Stimulated activated CD8-positive, alpha-beta memory T cell treated with anti-CD3 and anti-CD28 coated beads, Interleukin-2, amount 100 ng/mL, for 1 hour (primary cell): ENCODE measurements at places on chromosomes 2 and 18.
A peak's percentile ranks its signal among the peaks of the same experiment; 100 is the strongest.

- DNase-seq: no peak
Observed at GRCh38 chr2:175097297-175097696, 70.7 kb downstream of the ATF2 start.

GRCh38 chr2:220785178-220785577, 786.9 kb downstream of the EPHA4 start:
- no peak for DNase-seq

DNA sequence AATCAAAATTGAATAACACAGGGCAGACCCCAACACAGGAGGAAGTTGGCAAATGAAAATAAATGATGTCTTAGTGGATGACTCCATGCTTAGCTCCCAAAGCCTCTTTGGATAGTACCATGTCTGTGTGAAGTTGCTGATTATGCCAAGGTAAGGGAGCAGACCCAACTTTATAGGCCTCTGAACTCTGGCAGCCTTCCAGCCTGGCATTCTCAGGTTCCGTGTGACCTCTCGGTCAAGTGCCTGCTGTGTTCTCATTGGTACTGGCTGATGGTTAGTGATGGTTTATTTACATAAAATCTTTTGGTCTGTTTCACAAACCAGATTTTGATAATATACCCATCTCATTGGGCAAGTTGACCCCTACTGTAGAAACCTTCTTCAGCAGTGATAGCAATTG, 112.2 kb upstream of the TTC39C start:
- DNase-seq: no peak

- DNase-seq: no peak
Observed at GRCh38 chr2:54818226-54818625, 94.8 kb downstream of the EML6 start.

DNA sequence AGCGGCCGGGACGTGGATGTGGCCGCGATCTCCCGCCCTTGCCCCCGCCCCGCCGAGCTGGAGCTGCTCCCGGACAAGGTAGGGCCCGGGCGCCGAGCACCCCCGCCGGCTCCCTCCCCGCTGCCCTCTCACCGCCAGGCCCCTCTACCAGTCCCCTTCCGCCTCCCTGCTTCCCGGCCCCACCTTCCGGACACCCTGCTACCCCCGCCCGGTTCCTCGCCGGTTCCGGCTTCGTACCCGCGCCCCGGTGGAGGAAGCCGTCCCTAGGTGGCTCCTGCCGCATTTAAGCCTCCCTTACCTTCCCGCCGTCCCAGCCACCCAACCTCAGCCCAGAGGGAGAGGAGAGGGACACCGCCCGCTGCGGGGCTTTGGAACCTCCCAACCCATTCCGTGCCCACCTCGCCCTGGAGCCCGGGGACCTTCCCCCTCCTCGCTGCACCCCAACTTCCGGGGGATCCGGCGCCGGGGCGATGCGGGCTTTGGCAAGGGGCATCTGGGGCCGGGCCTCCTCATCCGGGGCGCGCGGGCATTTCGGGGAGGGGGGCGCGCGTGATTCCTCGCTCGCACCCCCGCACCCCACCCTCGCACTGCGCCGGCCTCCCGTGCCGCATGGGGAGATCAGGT, 475 bp downstream of the B3GNT2 start:
- peak; percentile 30 for DNase-seq

- DNase-seq: no peak
Observed at GRCh38 chr2:86358957-86359356, 21.5 kb upstream of the REEP1 start.

- DNase-seq: peak; percentile 3
Observed at GRCh38 chr2:110748489-110748867, 16.1 kb downstream of the ACOXL start.

DNA sequence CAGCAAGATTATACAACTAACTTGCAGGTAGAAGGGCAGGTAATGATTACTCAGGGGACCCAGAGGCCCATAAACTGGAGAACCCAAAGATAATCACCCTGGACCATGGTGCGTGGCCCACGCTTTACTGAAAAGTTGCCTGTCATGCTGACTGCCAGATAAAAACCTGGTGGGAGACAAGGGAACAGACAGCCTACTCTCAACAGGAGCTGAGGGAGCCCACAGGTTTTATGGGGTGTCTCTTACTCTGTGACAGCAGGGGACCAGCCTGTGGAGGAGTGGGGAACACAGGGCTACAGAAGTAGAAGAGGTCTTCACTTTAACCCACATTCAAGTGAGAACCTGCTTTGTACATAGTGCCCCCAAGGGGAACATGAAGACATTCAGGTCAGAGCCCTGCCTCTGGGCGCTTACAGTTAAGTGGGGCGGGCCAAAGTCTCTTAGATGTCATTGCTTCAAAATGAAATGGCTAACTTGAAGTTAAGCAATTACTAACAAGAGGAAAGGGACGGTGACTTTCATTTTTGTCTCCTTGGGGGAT, 60.4 kb downstream of the DHRS9 start:
- DNase-seq: no peak

DNA sequence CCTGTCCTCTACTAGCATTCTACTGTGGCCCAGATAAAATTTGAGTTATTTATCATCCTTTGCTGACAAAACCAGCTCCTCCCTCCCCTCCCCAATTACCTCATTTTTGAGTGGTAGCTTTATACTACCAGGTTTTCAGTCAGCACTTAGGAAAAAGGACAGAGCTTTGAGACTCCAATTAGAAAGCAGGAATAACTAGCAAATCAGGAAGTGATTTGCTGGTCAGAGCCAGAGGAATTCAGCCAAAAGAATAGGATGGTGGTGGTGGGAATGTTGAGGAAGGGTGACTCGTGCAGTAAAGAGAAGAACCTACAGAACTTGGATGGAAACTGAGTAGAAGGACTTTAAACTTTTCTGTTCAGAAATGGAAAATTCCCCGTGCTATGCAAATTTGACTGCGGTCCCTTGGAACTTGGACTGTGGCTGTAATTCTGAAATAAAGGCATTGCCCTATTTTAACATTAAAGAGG, 3.7 kb downstream of the MYL12B start:
- no peak for DNase-seq

DNA sequence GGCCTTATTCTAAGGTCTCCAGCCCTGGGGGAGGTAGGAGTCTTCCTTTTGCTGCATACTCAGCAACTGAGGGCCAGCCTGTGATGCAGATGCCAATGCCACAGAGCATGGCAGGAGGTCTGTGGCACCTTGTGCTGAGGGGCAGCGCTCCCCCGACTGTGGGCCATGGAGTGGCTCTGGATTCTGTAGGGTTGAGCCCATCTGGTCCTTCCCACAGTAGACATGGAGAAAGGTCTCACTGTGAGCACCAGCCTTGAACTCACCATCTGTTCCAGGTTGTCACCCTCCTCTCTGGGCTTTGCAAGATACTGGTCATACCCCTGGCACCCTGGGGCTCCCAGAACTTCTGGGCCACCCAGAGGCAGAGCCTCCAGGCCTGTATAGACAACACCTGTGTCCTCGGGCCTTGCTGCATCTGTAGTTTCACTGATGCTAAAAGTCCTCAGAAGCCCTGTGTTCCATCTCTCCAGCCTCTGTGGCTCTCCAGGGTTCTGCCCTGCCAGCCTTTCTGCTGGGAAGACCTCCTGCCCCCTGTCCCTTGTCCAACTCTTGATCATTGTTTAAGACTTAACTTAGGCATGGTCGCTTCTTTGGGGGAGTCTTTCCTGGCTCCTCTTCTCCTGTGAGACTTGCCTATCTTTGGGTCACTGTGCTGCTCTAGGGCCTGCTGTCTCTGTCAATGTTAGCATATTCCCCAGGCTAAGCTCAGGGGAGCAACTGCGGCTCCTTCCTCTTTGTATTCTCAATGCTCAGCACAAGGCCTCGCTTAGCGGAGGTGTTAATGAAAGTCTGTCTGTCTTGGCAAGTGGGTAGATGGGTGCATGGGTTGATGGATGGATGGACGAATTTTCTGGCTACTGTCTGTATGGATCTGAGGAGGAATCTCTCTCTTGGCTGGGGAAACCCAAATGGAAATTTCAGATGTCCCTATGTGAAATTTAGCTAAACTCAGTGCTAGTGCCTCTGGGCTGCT, 160.9 kb downstream of the DYSF start:
- no peak for DNase-seq

GRCh38 chr2:44358503-44358902, 2.8 kb downstream of the PREPL start:
- no peak for DNase-seq

- DNase-seq: no peak
Observed at GRCh38 chr18:51988277-51988676, 351.7 kb upstream of the DCC start.

DNA sequence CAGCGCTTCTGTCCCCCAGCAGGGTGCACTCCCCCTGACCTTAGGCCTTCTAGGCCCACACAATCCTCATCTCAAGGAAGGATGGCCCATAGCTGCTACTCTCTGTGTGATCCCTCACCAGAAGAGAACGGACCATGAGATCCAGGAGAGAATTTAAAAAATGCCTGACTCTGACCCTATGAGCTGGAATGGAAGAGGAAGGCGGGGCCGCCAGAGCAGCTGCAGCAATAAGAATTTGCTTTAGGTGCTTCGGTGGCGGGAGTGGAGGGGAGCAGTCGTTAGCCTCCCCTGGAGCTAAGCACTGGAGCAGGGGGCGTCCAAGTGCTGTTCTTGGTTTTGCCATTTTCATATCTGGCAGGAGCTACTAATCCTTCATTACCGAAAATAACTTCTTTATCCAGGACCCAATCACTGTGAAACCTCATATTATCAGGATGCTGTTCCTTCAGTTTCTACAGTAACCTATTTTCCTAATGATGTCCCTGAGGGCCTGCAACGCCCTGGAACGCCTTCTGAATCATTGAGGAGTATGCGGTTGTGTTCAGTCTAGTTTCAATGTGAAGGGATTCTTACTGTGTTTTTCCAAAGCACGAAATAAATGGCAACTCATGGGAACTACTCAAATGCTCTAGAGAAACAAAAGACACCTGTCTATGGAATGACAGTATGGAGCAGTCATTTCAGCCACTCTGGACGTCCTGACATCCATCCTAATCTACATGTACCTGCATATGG, 105.1 kb upstream of the SIX2 start:
- DNase-seq: no peak

DNA sequence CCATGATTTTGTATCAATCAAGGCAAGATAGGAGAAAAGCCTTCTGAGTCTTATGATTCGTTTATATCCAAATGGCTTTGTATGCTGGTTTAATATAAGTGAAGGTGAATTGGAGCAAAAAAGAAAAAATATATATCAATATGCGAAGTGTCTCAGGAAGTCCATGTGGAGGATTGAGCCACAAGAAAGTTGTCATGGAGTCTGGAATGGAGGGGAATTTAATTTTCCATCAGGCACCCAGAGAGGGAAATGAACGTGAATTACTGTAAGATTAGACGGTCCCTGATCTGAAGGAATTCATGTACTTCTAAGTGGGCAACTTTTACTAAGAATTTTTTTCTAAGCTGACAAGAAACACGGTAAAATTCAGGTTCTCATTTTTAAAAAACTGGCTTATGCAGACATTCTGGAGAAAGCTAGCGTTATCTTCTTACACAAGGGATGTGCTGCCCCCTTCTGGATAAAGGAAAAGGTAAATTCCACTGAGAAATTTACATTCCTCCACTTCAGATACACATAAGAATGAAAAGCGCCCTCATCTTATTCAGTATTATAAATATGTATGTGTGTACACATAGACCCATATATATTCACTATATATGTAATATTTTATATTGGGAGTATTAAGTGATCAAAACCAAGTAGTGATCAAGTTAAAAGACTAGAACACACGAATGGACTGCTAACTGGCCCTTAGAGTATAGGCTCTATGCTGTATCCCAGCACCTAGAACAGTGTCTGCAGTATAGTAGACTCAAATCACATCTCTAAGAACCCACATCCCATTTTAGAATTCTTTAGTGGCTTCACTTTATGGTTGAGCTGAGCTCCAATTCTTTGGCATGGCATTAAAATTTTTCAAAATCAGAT, 289.0 kb upstream of the TFPI start:
- DNase-seq: no peak

- DNase-seq: peak; percentile 4
Observed at GRCh38 chr2:64988420-64989125, 626 bp upstream of the SLC1A4 start.

DNA sequence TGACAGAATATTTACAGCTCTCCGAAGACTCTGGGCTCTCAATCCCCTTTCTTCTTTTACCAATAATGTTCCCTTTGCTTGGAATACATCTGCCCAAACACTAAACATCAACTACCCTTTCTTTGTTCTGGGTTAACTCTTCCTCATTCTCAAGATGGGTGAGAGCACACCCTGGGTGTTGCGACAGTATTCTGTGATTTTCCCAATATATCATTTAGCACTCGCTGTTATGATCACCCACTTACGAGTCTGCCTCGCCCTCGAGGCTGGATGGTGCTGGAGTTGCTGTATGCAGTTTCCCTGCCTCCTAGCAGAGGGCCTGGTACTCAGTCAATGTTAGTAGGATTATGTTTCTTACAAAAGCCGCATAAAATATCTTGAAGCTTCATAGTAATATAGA, 93.2 kb downstream of the SOCS6 start:
- DNase-seq: no peak

DNA sequence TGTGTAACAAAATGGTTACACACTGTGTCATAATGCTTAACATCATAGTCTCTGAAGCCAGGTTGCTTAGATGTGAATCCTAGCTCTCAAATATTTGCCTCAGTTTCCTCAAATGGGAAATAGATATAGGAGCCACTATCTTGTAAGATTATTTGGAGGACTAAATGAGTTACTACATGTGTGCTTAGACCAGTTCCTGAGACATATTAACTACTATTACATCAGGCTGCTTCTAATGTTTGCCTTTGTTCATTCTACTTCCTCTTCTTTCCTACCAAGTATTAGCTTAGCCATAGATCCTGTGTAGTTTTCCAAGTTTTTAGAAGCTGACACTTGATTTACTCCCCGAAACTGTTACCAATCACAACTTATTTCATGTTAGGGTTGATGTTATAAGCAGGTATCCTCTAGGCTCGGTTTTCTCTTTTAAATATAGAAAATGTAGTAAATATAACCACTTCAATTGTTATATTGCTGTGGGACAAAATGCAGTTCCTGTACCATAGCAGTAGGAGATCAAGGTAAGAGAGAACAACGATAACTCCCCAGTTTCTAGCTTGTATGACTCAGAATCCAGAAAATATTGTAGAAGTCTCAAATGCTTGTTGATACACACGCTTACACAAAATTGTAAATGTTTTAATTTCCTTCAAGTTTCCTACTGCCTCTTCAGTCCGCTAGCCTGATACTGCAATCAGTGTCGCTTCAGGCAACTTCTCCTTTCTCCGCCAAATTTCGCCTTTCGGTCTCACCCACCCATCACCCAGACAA, 751 bp upstream of the DNAJC10 start:
- no peak for DNase-seq

DNA sequence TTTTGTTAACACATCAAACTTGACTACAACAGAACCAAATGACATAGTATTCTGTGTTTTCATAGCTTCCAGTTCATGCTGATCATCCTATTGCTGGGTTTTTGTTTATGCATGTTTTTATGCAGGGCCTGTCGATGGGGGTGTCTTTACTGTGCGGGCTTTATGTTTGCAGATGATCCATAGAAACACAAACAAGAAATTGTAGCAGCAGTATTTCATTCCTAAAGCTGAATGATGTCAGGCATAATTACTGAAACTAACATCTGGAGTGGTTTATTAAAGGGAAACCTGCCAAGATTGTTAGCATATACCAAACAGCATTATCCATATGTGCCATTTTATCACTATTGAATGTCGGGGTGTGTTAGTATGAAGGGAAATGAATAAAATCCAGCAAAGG, 129.7 kb downstream of the PTPRM start:
- DNase-seq: no peak
